ENCODE measurements at places on chromosomes 16 and 17.

DNA sequence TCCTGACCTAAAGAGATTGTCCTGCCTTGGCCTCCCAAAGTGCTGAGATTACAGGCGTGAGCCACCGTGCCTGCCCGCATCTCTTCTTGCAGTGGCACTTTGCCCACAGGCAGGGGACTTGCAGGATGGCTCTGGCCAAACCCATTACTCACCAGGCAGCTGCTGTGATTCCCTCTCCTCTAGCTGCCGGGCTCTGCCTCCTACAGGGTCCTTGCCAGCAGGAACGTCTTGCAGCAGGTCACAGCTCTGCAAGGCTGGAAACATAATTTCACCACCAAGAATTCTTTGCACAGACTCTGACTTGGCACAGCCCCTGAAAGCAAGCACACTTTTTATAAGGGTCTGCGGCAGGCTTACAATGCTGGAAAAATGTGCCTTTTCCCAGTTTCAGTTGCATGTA is 20.3 kb downstream of the COX4I1 start:
- DNase-seq, result peak; percentile 11

GRCh38 chr17:8192070-8192815 is 2.3 kb upstream of the BORCS6 start:
- DNase-seq, result peak; percentile 85

DNA sequence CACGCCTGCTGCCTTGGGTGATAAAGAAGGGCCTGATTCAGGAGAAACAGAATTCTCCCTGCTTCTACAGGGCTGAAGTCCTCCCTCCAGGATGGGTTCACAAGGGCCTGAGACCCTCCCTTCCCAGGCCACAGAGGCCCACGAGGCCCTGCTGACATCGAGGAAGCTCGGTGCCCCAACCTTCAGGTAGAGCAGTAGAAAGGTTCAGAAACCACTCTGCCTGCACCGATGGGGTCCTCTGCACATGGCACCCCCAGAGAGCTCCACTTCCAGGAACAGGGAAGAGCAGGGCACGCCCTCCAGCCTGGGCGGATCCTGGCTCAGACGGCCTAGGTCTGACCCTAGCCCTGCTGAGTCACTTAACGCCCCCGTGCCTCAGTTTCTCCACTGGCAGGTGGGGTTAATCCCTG is 773 bp downstream of the CENPX start:
- DNase-seq, result peak; percentile 51

GRCh38 chr17:73489991-73490390 is 154.3 kb downstream of the SDK2 start:
- no peak for DNase-seq

GRCh38 chr16:9908613-9909012 is 273.6 kb downstream of the GRIN2A start:
- DNase-seq, result no peak

- DNase-seq, result no peak
Measured at GRCh38 chr17:76142039-76142584, 1.1 kb upstream of the FOXJ1 start.
